ENCODE measurements at places on chromosomes 1 and 21.
A peak's percentile ranks its signal among the peaks of the same experiment; 100 is the strongest.

GRCh38 chr1:30704271-30704670 is 19.1 kb downstream of the MATN1 start:
- DNase-seq: no peak

- DNase-seq: no peak
These were observed 22.3 kb upstream of the RGS16 start for GRCh38 chr1:182626527-182626926.

- no peak for DNase-seq
These were observed 42.9 kb downstream of the TFF3 start for GRCh38 chr21:42272109-42272962.

DNA sequence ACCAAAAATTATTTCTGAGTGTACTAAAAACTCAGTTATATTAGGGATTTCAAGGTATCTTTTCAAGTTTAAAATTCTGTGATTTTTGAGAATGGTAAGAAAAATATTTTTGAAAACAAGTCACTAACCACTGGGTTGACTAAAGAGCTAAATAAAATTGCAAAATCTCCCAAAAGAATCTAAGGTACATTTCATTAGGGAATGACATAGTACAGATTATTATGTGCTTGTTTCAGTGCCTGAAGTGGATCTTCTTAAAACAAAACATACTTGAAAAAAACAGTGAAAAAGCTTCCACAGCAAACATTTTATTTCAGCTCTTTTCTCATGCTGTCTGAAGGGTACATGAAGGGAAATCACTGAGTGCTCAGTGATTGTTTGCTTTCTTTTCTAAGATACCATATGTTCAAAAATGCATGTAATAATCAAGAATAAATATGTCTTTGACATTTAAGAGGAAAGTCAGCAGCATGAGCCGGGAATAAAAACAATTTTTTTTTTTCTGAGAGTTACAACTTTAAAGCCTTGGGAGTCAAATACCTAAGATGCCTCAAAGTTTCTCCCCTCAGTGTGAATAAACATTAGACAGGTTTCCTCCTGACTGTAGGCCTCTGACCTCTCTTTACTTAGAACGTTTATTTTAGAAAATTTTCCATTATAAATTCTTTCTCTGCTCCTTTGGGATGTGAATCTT is 200.7 kb downstream of the KCNT2 start:
- no peak for DNase-seq

DNA sequence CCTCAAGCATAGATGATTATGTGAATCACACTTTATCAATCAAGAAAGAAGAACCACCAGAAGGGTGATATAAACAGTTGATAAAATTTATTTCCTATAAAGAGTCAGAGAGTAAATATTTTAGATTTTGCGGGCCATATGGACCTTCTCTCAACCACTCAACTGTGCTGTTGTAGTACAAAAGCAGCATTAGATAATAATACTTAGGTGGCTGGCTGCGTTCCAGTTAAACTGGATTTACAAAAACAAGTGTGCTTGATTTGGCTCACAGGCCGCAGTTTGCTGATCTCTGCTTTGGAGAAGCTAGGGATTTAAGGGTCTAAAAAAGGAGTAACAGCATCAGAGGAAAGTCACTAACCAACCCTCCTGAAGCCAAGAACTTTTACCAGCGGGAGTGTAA is 1406.0 kb downstream of the KCNT2 start:
- no peak for DNase-seq

DNA sequence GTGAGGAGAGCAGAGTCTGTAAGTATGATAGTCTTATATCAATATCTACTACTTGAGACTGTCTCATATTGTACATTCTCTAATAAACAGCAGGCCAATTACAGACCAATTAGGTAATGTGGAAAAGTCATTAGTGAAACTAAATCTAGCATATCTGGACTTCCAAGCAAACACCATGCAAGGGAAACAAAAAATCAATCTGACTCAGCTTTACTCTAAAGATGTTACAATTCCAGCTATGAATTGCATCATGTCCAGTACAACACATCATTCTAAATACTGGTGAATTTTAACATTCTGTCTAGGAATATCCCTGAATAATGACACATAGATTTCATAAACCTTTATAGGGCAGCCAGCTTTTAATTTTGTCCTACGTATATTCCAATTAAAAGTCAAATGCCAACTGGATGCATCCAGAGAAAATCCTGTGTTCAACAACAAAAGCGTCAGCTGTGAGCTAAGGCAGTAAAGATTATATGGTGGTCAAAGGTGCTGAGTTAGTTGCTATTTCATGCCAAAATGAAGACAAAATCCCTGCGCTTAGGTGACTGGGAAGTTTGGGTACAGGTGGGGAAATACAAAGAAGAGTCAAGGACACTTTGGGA is 159.3 kb downstream of the TTLL7 start:
- DNase-seq: no peak

GRCh38 chr1:97074771-97075170 is 353.2 kb downstream of the PTBP2 start:
- DNase-seq: no peak

DNA sequence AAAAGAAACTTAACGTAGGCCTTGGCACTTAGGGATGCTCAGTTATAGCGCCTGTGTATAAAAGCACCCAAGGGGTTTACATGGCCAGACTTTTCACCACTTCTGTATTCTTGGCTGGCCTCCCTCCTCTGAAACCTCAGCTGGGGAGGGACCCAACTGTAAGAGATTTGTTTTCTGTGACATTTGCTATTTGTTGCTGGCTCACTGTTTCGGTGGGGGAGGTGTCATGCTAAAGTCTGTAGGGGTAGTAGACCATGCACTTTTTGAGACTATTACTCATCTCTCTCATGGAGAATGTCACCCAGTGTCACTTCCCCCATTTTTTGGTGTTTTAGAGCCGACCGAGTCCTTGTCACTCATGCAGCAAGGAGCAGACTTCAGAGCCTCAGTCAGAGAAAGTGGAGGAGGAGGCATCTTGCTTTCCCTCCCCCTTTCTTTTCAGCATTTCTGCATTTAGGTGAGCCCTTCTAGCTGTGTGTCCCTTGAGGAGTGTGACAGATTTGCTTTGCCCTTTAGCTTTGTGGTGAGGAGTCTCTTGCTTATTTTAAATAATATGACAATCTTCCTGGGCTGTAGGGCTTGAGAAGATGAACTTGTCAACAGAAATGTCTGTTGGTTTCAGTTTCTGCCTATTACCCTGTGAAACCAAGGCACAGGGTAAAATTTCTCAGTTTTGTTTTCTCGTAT is 160.1 kb downstream of the FASLG start:
- no peak for DNase-seq

DNA sequence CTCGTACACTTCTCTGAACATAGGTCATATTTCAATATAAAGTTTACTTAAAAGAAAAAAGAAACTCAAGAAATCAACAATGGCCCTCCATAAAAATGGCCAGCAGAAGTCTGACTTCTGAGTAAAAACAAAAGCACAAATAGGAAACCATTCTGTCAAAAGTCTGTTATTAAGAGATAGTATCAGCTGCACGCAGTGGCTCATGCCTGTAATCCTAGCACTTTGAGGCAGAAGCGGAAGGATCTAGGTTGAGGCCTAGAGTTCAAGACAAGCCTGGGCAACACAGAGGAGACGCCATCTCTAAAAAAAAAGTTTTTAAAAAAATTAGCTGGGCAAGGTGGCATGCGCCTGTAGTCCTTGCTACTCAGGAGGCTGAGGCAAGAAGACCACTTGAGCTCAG is 67.3 kb downstream of the PUM1 start:
- no peak for DNase-seq

- DNase-seq: peak; percentile 81
These were observed 157.0 kb downstream of the RERE start for GRCh38 chr1:8660411-8660828.

GRCh38 chr1:164586591-164586990 is 27.6 kb downstream of the PBX1 start:
- DNase-seq: no peak

GRCh38 chr1:42904434-42904833 is 54.2 kb downstream of the SLC2A1 start:
- DNase-seq: no peak

DNA sequence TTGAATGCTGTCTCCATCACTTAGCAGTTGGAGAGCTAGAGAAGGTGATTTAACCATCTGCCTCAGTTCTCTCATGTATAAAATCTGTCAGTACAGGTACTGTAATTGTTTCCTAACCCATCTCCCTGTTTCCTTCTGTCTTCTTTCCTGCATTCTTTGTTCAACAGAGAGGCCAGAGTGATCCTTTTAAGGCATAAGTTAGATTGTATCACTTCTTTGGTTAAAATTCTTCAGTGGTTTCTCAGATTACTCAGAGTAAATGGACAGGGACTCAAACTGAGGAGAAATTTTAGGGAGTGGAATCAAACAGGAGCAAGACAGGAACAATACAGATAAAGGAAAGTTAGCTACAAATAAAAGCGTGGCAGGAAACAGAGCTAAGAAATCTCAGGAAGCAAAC is 45.2 kb upstream of the SSX2IP start:
- DNase-seq: no peak

DNA sequence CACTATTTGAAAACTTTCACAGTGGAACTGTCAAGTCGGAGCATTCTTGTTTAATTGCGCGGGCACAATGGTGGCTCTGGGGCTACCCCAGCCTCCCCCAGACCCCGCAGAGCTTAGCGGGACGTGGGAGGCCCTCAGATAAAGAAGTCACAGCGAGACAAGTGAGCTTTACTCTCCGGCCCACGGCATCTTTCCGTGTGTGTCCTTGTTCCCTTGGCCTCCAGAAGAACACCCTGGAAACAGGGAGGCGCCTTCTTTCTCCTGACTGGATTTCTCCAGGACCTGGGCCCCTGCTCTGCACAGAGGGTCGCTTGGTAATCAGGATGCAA is 382.8 kb downstream of the RRAGC start:
- DNase-seq: no peak

DNA sequence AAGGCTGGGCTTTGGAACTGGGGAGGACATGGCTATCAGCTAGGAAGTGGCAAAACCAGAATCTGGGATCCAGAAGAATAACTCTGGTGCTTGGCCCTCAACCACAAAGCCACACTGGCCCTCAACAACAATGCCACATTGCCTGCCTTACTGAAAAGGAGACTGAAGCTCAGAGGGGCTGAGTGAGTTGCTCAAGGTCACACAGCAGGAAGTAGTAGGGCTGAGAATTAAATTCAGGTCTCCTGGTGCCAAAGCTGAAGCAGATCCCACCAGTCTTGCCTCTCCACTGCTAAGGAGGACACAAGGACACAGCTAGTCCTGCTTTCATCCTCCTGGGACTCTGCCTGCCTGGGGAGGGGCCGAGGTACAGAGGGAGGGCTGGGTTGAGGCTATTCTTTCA is 29.4 kb upstream of the STUM start:
- DNase-seq: no peak

DNA sequence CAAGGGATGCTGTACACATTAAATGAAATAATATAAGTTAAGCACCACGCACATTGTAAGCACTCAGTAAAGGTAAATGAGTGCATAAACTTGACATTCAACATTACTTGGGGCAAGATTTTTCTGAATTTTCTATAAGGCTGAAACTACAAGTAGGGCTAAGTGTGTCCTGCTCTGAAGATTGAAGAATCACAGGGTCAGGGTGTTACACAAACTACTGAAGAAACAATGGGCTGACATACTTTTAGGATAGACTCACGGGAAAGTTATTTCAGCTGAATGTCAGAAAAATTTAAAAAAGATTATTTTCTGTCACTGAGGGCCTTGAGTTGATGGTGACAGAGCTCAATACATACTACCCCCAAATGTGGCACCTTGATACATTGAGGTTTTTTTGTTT is 644.2 kb upstream of the PLXNA2 start:
- no peak for DNase-seq

- no peak for DNase-seq
These were observed 95.6 kb downstream of the CD58 start for GRCh38 chr1:116474921-116475849.

DNA sequence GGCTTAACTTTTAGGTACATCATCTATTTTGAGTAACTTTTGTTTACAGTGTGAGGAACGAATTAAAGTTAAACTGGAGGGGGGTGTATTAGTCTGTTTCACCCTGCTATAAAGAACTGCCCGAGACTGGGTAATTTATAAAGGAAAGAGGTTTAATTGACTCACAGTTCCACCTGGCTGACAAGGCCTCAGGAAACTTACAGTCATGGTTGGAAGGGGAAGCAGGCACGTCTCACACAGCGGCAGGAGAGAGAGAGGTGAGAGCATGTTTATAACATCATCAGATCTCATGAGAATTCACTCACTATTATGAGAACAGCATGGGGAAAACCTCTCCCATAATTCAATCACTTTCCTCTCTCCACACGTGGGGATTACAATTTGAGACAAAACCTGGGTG is 31.9 kb upstream of the TMEM52 start:
- DNase-seq: no peak

- DNase-seq: no peak
These were observed 46.6 kb downstream of the MAST2 start for GRCh38 chr1:45850017-45850416.

DNA sequence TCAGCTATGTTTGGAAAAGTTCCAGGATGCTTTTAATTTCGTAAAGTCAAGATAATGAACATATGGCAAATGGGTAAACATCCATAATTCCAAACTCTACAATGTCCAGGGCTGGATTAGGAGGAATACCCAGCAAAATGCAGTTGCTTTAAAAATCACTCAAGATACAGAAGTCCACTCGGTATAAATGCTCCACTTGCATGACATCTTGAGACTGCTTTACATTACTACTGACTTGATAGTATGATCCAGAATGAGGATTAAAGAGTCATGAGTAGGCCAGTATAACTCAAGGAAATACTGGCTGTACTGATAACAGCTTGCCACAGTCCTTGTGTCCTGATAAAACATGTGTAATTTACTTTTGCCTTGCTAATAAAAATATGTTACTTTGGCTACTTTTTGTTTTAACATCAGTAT is 58.3 kb upstream of the ANGPTL3 start:
- no peak for DNase-seq

- no peak for DNase-seq
These were observed at the start of gene NCMAP for GRCh38 chr1:24555591-24556413. TSS of gene NCMAP (plus strand) at chr1:24556087. CDS start at chr1:24595431, 39,344 bp downstream.

DNA sequence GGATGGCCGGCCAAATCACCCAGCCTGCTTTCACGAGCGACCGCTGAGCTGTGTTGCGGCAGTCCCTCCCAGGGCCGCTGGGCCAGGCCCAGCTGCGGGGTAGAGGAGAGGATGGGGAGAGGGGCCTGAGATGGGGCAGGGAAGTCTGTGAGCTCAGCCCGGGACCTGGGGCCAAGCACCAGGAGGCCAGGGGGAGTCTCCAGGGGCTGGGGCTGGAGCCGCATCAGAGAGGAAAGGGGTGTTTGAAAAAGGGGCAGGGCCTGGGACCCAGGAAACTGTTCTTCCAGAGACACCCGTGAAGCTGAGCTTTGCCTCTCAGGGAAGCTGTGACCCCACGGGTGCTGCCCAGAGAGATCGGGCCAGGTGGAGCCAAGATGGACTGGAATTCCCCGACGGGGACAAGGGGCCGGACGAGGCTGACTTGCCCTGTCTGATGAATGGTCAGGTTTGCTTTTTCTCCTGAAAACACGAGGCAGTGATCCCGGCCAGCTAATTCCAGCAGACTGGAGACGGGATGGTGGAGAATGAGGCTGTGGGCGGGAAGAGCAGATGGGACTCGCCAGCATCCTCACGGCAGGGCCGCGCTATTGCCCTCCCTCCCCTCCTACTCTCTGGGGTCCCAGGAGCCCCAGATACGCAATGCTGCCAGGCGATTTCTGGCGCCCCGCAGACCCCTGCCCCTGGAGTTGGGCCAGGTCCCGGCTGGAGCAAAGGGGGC is 40.3 kb upstream of the COL18A1 start:
- no peak for DNase-seq

- no peak for DNase-seq
These were observed 45.1 kb downstream of the PDPN start for GRCh38 chr1:13628711-13629110.

GRCh38 chr1:3349161-3349967 is 105.1 kb upstream of the ARHGEF16 start:
- DNase-seq: no peak
